Mesendoderm (in vitro differentiated cells): ENCODE measurements at places on chromosomes 7 and 10.

DNA sequence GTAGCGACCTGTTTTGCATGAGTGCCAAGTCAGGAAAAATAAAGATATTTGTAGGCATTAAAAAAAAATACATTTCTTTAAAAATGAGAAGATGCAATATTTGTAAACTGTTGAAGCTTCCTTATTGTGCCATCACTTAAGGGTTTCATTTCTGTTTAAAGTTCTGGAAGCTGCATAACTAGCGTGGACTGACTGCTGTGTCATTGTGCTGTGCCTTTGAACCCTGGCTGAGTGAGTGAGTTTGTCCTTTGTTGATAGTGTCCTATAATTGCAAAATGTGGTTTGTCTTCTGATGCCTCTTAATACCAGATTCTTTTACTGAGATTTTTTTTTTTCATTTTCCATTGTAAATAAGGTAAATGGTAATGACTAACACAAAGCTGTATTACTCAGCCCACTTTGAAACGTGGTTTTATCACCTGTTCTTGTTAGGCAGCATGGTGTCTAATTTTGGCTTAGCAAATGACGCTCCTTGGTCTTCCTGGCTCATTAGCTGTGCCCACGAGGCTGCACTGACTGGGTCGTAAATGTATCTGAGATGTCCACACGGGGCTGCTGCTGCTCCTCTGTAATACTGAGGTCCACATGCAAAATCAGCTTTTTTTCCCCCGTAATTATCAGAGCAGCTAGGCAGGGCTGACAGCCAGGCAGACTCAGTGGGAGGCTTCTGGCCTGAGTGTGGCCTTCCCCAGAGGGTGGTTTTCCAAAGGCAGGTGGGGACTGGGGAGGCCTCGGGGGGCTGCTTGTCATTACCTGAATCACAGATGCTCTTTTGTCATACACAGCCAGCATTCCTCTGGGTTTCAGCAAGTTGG lies 14.8 kb downstream of the ZSCAN25 start:
- peak; percentile 43 for DNase-seq
- H3K27me3 ChIP-seq: no peaks in the 10 kb centered on the region
- H3K4me3 ChIP-seq: no peak overlapping the region
- H3K36me3 ChIP-seq: peaks cover 4% of the 10 kb centered on the region

GRCh38 chr7:116342125-116342524 lies 131.8 kb downstream of the TES start:
- H3K4me1 ChIP-seq: no peaks in the 10 kb centered on the region
- no peaks in the 10 kb centered on the region for H3K36me3 ChIP-seq
- no peaks in the 10 kb centered on the region for H3K27me3 ChIP-seq
- H3K27ac ChIP-seq: no peak overlapping the region

DNA sequence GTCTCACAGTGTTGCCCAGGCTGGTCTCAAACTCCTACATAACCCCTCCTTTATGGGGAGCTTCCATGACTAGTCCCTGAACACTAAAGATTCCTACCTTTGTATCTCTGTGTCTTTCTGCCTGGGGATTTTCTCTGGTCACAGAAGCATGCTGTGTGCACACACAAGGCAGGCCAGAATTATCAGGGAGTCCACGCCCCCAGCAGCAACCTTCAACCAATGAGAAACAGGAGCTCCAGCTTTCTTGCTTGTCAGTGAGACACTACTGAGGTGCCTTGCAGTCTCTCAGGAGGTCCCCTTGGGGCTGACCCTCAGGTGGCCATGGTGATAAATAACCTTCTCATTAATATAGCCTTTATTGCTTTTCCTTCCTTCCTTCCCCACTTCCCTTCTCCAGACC lies 45.1 kb upstream of the AUTS2 start:
- no peaks in the 10 kb centered on the region for H3K36me3 ChIP-seq
- H3K27ac ChIP-seq: no peak overlapping the region
- H3K4me3 ChIP-seq: no peak overlapping the region
- no peak for DNase-seq

- no peak for DNase-seq
Measured at GRCh38 chr10:10197423-10197822, 820.2 kb upstream of the CELF2 start.

DNA sequence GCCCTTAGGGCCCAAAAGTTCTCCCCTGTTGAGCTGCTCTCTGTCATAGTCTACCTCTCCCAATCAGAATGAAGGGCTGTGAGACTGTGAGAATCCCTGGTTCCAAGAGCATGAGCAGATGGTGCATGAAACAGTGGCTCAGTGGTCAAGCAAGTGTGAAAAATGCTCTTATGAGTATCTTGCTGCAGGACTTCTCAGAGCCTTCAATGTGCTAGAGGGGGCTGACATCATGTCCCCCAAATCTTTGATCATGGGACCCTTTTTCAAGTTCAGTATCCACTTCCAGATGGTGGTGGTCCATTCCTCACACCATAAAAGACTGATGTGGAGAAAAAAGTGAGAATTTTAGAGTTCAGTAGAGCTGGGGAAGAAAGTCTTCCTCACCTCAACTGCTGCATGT lies 265.3 kb upstream of the HABP2 start:
- H3K4me3 ChIP-seq: no peak overlapping the region
- no peak overlapping the region for H3K27ac ChIP-seq
- H3K27me3 ChIP-seq: no peaks in the 10 kb centered on the region
- H3K4me1 ChIP-seq: peaks cover 4% of the 10 kb centered on the region
- H3K36me3 ChIP-seq: no peaks in the 10 kb centered on the region

DNA sequence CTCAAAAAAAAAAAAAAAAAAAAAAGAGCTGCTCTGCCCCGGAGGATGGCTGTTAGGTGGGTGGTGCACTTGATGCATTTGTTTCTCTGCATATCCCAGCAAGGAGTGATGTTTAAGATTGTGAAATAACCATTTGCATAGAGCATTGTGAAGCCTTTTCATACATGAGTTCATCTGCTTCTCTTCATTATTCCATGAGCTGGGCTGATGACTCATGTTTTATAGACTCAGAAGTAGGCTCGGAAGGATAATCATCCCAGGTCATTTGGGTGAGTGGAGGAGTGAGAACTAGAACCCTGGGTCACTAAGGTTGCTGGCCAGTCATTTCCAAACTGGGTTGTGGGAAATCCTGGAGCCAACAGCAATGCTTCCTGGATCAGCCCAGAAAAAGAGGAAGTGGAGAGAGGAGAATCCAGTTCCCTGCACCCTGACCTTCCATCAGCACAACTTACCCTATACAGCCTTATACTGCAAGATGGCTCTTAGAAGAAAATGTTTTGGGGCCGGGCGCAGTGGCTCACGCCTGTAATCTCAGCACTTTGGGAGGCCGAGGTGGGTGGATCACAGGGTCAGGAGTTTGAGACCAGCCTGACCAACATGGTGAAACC lies 45.3 kb downstream of the TACC2 start:
- H3K36me3 ChIP-seq: no peaks in the 10 kb centered on the region
- H3K4me3 ChIP-seq: no peak overlapping the region
- DNase-seq: no peak
- no peak overlapping the region for H3K27ac ChIP-seq

GRCh38 chr7:16647435-16647960 lies 1.5 kb downstream of the BZW2 start:
- no peaks in the 10 kb centered on the region for H3K36me3 ChIP-seq
- peak overlapping the region; percentile 31 for H3K4me3 ChIP-seq
- H3K27me3 ChIP-seq: no peaks in the 10 kb centered on the region
- DNase-seq: no peak

- peaks cover 3% of the 10 kb centered on the region for H3K4me1 ChIP-seq
- no peak overlapping the region for H3K27ac ChIP-seq
- DNase-seq: no peak
- H3K4me3 ChIP-seq: no peak overlapping the region
Measured at GRCh38 chr10:4846775-4847174, 20.8 kb downstream of the AKR1E2 start.

DNA sequence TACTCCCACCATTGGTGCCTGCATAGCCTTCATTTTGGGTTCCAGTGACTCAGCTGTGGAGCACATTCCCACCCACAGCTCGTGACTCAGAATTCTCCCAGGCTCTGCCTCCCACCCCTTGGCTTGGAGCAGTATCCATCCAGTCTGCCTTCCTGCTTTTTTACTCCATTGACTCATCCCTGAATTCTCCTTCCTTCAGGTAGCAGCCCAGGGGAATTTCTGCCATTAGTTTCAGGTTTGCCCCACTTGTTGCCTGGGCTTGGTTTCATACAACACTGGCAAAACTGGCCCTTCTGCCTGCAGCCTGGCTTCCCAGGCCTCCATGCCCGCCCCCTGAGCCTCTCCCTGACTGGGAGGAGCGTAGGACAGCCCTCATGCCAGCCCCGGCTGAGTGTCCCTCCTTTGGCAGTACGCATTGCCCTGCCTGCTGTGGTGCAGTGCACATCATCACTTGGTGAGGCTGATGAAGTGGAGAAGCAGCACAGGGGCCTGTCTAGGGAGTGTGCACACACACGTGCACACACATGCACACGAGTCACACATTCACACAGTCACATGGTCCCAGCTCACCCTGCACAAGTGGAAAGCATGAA lies 55.0 kb downstream of the SNX10 start:
- no peak for DNase-seq
- H3K4me3 ChIP-seq: no peak overlapping the region
- no peaks in the 10 kb centered on the region for H3K27me3 ChIP-seq
- H3K27ac ChIP-seq: no peak overlapping the region
- H3K36me3 ChIP-seq: no peaks in the 10 kb centered on the region

- H3K27ac ChIP-seq: no peak overlapping the region
- no peaks in the 10 kb centered on the region for H3K36me3 ChIP-seq
- no peaks in the 10 kb centered on the region for H3K27me3 ChIP-seq
Measured at GRCh38 chr10:73586583-73586984, 4.6 kb downstream of the USP54 start.

- H3K27ac ChIP-seq: no peak overlapping the region
- no peaks in the 10 kb centered on the region for H3K27me3 ChIP-seq
- H3K4me3 ChIP-seq: no peak overlapping the region
- no peaks in the 10 kb centered on the region for H3K4me1 ChIP-seq
Measured at GRCh38 chr7:137393570-137393969, 50.0 kb upstream of the PTN start.

GRCh38 chr10:126080879-126081411 lies 184.6 kb downstream of the FANK1 start:
- no peak for DNase-seq
- H3K4me1 ChIP-seq: no peaks in the 10 kb centered on the region
- no peaks in the 10 kb centered on the region for H3K27me3 ChIP-seq
- H3K4me3 ChIP-seq: no peak overlapping the region
- H3K27ac ChIP-seq: no peak overlapping the region

- H3K4me3 ChIP-seq: no peak overlapping the region
- no peak overlapping the region for H3K27ac ChIP-seq
- H3K36me3 ChIP-seq: no peaks in the 10 kb centered on the region
- peaks cover 7% of the 10 kb centered on the region for H3K4me1 ChIP-seq
Measured at GRCh38 chr10:3692387-3692999, 92.5 kb downstream of the KLF6 start.

GRCh38 chr10:35326466-35327235 lies 9.7 kb upstream of the CCNY start:
- H3K4me3 ChIP-seq: no peak overlapping the region
- H3K4me1 ChIP-seq: no peaks in the 10 kb centered on the region
- no peak overlapping the region for H3K27ac ChIP-seq
- no peak for DNase-seq
- H3K27me3 ChIP-seq: no peaks in the 10 kb centered on the region

DNA sequence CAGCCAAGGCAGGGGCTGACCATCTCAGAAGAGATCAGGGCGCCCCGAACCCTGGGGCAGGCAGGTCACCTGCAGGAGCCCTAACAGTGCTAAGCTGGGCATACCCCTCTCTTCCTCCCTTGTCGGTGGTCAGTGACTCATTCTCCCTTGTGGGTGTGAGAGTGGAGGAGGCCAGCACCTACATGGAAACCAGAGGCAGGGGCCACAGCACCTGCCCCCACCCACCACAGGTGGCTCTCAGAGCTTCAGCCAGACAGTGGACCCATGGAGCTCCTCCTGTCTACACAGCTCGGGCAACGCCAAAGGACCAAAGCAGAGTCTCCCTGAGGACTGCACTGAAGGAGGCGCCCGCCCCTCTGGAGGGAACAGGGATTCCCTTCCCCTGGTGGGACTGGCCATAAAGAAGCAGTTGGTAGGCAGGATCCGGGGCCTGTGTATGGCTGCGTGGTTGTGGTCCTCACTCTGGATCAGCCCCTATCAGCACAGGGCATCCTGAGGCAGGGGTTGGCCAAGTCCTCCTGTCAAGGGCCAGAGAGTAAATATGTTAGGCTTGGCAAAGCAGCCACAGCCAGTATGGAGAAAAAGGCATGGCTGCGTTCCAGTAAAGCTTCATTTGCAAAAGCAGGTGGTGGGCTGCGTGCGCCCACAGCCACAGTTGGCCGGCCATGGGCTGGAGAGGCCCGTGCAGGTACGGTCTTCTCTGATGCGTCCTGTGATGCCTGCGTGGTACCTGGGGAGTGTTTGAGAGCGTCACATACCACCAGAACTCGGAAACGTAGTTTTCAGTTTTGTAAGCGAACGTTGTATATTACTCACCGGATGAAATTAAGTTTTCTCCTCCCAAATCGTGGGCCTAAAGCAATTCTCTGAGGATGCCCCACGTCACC lies 198.2 kb downstream of the EBF3 start:
- H3K4me3 ChIP-seq: no peak overlapping the region
- H3K4me1 ChIP-seq: peaks cover 4% of the 10 kb centered on the region
- no peaks in the 10 kb centered on the region for H3K36me3 ChIP-seq
- no peak overlapping the region for H3K27ac ChIP-seq
- no peak for DNase-seq
- H3K27me3 ChIP-seq: no peaks in the 10 kb centered on the region

GRCh38 chr10:47283101-47283630 lies 16.8 kb upstream of the GDF10 start:
- H3K36me3 ChIP-seq: no peaks in the 10 kb centered on the region
- no peak overlapping the region for H3K4me3 ChIP-seq
- H3K27ac ChIP-seq: no peak overlapping the region
- no peak for DNase-seq

- H3K36me3 ChIP-seq: no peaks in the 10 kb centered on the region
- no peak overlapping the region for H3K4me3 ChIP-seq
- DNase-seq: no peak
- no peak overlapping the region for H3K27ac ChIP-seq
Measured at GRCh38 chr10:6473430-6473829, 106.6 kb downstream of the PRKCQ start.

DNA sequence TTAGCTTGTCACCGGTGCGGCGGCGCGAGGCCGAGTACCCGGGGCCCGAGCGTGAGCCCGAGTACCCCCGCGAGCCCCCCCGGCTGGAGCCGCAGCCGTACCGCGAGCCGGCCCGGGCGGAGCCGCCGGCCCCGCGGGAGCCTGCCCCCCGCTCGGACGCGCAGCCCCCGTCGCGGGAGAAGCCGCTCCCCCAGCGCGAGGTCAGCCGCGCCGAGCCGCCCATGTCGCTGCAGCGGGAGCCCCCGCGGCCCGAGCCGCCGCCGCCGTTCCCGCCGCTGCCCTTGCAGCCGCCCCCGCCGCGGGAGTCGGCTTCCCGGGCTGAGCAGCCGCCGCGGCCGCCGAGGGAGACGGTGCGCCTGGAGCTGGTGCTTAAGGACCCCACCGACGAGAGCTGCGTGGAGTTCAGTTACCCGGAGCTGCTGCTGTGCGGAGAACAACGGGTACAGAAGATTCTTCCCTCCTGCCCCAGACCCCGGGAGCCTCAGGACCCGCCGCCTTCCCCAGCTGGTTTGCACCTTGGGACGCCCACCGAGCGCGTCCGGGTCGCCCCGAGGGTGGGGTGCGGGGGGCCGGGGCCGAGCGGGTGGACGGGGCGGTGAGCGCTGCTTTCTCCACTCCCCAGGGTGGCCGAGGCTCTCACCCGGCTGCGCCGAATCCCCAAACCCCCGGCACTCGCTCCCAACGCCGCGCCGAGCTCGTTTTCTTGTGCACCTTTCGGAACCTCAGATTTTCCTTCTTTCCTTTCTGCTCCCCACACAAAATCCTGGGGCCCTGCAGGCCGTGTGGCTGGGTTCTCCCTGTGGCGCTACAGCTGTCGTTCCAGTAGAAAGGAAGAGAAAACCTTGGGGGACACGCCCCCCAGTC lies 708 bp downstream of the UBN2 start:
- H3K36me3 ChIP-seq: no peaks in the 10 kb centered on the region
- no peaks in the 10 kb centered on the region for H3K4me1 ChIP-seq
- H3K27me3 ChIP-seq: no peaks in the 10 kb centered on the region
